ENCODE measurements at places on chromosomes 6 and 20.

DNA sequence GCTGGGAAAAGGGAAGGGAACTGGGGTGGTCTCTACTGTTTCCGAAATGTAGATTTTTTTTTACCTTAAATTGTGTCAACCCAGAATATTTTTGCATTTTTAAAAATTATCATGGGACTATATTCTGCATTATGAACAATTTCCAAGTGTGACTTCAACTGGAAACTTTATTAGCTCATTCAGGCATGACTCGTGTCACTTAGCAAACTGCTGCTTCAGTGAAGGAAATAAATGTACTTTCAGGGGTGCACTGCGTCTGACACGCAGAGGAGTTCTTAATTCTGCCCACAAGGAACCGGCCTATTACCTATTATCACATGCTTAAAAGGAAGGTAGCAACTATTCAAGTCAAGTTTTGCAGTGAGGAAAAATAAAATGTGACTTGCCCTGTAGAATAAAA is 291.3 kb upstream of the PRDM1 start:
- no peak for DNase-seq

DNA sequence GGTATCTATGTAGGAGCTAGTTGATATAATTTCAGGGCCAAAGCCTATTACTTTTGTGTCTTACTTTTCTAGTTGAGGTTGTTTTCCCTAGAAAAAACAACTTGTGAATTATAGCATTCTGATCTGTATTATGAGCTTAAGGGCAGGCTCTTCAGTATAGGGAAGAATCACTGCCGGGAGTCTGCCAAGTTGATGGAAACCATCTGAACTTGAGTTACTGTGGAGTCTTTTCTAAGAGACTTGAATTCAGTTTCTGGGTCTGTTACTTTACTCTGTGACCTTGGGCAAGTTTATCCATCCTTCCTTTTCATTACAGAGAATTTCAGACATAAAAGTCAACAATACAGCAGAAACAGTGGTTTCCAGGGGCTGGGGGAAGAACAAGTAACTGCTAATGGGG is 2.1 kb upstream of the CASS4 start:
- no peak for DNase-seq

GRCh38 chr6:139712830-139713229 is 338.4 kb upstream of the CITED2 start:
- no peak for DNase-seq

GRCh38 chr20:11429168-11429567 is 488.5 kb upstream of the BTBD3 start:
- DNase-seq = no peak
